CD4-positive, CD25-positive, alpha-beta regulatory T cell (primary cell): ENCODE measurements at places on chromosomes 2 and 18. TPM values are rescaled to one million over a fixed set of nuclear protein-coding genes. Genes with fewer than 3 reads are reported as not detected.

The MALL gene
- polyA plus RNA-seq: 0.34 TPM

The KCNIP3 gene
- polyA plus RNA-seq: not detected

The IL1RN gene
- not detected for polyA plus RNA-seq

The CYRIA gene
- not detected for polyA plus RNA-seq

The FLACC1 gene
- polyA plus RNA-seq: 1.6 TPM

The HRH4 gene
- polyA plus RNA-seq: 0.18 TPM

The OR6B2 gene
- not detected for polyA plus RNA-seq

The IL36RN gene
- polyA plus RNA-seq: not detected

The TMEM150A gene
- 8.4 TPM for polyA plus RNA-seq

The POTEF gene
- not detected for polyA plus RNA-seq

The DPYSL5 gene
- not detected for polyA plus RNA-seq

The CYP27C1 gene
- not detected for polyA plus RNA-seq

The MC2R gene
- not detected for polyA plus RNA-seq

The TMEM37 gene
- polyA plus RNA-seq: 0.19 TPM

The LTBP1 gene
- polyA plus RNA-seq: not detected
